Glomerular endothelial cell (primary cell): ENCODE measurements at places on chromosomes 2 and 18. TPM values are rescaled to one million over a fixed set of nuclear protein-coding genes. Genes with fewer than 3 reads are reported as not detected.
A peak's percentile ranks its signal among the peaks of the same experiment; 100 is the strongest.

TMEM247 gene
- not detected in 2 replicates for total RNA-seq

SOS1 gene
- total RNA-seq: 12.5 and 21.0 TPM in 2 replicates

KLHL30 gene
- total RNA-seq: 0.12 TPM in 1 of 2 replicates, not detected in the other

CDH20 gene
- 0.24 TPM in 1 of 2 replicates, not detected in the other for total RNA-seq

MATN3 gene
- 1.9 and 3.6 TPM in 2 replicates for total RNA-seq

WDR35 gene
- 5.2 and 5.7 TPM in 2 replicates for total RNA-seq

GPR148 gene
- not detected in 2 replicates for total RNA-seq

GRCh38 chr2:8178911-8179310 is 502.9 kb upstream of the ID2 start:
- DNase-seq: no peak

- no peak for DNase-seq
Observed at GRCh38 chr2:232502911-232503808, 15.5 kb upstream of the ECEL1 start.

DNA sequence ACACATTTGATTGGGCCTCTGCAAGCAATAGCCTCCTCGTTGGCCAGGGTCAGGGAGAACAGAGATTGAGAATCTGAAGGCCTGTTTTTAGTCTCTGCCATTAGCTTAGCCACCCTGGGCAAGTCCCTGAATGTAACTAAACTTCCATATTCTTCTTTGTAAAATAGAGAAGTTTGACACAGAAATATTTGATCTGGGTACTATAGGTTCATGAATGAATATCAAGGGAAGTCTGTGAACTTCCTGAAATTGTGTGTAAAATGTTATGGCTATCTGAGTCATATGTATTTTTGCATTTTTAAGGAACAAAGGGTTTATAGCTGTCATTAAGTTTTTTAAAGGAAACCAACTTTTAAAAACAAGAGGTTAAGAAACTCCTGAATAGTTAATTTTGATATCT is 23.2 kb downstream of the RND3 start:
- no peak for DNase-seq

GRCh38 chr18:54280220-54280569 is 10.9 kb downstream of the POLI start:
- no peak for DNase-seq

GRCh38 chr2:106147665-106148064 is 46.4 kb downstream of the UXS1 start:
- DNase-seq: no peak

DNA sequence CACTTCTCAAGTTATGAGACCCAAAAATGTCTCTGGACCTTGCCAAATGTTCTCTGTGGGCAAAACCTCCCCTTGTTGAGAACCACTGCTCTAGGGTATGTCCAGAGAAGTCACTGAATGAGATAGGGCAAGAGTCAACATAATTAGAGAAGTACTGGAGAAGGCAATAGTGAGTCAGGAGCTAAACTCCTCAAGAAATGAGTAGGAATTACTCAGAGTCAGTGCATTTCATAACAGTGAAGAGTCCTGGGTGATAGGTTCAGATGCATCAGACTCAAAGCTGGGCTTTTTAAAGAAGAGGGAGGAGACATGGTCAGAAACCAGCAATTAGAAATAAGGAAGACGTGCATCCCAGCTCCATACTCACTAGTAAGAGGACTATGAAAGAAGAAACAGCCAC is 38.6 kb upstream of the IHH start:
- no peak for DNase-seq

DNA sequence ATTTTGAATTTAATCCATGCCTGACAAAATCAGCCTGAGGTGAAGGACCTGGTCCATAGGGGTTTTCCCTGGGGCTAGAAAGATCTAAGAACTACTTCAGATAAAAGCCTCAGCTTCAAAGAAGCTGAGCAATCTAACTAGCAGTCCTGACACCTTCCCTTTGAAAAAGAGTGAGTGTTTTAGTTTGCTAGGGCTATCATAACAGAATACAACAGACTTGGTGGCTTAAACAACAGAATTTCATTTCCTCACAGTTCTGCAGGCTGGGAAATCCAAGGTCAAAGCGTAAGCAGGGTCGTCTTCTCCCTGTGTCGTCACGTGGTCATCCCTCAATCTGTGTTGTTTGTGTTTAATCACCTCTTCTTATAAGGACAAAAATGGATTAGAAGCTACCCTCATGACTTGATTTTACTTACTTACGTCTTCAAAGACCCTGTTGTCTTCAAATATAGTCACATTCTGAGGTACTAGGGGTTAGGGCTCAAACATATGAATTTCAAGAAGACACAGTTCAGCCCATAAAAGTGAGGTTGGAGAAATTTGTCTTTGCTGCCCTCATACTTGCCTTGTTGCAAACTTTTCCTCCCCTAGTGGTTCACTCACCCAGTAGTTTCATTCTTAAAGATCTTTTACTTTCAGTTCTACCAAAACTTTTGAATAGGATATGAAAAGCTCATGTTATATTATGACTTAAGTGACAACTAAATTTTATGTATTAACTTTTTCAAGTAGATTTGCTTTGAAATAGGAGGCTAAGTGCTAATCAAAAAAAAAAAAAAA is 673.8 kb downstream of the ARHGAP15 start:
- DNase-seq: no peak

GRCh38 chr2:28709101-28709500 is 42.5 kb upstream of the PPP1CB start:
- DNase-seq: no peak

DNA sequence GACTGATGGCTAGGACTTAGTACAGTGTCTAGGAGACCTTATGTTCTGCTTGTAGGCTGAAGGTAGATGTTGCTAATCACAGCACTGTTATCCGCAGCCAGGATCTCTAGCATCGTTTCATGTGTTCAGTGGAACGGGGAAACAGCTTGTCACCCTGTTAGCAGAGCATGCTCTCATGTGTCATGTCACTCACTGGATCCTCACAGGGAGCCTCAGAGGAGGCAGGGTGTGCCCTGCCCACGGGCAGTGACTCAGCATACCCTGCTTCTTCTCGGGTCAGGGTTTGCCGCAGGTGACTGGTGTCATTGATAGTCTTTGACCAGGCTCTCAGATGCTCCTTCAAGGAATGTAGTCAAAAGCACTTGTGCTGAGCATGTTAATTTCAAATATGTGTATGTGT is 44.4 kb downstream of the RPIA start:
- no peak for DNase-seq

- DNase-seq: no peak
Observed at GRCh38 chr18:32258558-32259204, 68.8 kb downstream of the MEP1B start.

- no peak for DNase-seq
Observed at GRCh38 chr18:25077038-25077943, 274.7 kb downstream of the ZNF521 start.

DNA sequence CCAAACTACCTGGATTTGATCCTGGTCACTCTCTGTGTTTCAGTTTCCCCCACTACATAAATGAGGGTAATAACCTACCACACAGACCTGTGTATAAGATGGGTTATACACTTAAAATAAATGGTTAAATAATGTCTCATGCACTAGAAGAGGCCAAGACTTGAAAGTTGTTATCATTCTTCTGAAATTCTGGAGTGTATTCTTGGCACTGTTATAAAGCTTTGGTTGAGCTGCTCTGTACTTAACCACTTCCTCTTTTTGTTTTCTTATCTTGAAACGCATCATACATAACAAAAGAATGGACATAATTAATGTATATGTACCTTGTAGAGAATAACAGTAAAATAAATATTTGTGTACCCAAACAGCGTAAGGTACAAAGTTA is 281.0 kb downstream of the AFF3 start:
- DNase-seq: no peak

DNA sequence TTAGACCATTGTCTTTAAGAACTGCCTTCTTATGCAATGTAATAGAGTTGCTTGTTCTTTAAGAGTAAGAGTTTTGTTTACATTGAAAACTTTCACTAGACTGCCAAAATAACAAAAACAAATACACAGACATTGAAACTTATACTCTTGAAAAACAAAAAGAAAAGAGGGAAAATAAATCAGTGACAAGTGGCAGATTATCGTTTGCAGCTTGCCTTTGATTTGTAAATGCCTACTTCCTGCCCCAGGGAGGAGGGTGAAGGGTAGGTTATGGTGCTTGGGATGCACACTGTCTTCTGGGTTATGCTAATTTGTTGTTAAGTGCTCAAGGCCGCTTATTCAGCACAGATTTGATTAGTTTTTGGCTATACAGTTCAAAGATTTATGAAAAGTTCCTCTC is 198.7 kb downstream of the TGIF1 start:
- no peak for DNase-seq

- DNase-seq: no peak
Observed at GRCh38 chr2:75077909-75078308, 119.5 kb downstream of the POLE4 start.

DNA sequence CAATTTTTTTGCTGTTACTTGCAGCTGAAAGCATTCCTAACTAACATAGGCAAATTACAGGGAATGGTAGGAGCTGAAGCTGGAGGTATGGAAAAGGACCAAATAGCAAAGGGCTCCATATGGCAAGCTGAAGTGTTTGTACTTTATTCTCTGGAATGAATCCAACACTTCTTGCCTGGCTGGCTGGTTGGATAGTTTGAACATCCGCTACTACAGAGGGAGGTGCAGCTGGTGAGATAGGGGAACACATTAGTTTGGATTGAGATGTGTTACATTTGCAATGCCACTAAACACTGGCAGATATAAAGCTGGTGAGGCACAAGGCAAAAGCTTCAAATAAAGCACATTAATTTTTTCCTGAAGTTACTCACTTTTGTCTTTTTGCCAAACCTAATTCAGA is 291.5 kb downstream of the SP3 start:
- DNase-seq: no peak

GRCh38 chr2:133490411-133490980 is 77.8 kb downstream of the NCKAP5 start:
- DNase-seq: no peak

DNA sequence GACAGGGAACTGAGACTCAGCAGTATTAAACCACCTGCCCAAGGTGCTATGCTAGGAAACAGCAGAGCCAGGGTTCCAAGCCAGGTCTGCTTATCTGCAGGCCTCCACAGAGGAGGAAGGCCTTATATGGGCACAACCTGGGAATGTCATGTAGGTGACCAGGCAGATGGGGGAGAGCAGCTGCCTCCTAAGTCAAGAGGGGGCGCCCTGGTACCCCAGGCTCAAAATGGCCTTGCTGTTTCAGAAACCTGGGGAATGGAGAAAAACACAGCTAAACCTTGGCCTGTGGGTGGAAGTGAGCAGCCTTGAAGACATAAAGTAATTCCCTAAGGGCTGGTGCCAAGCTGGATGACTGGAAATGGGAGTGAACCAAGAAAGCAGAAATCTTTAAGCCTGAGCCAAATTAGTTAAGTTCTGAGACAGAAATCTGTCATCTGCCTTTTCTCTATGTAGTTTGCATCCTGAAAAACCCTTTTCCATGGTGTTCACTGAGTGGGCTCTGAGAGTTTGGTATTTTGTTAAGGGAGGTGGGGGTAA is 79.1 kb downstream of the MAPK4 start:
- DNase-seq: no peak

GRCh38 chr18:27423581-27423980 is 238.5 kb upstream of the CHST9 start:
- DNase-seq: no peak

DNA sequence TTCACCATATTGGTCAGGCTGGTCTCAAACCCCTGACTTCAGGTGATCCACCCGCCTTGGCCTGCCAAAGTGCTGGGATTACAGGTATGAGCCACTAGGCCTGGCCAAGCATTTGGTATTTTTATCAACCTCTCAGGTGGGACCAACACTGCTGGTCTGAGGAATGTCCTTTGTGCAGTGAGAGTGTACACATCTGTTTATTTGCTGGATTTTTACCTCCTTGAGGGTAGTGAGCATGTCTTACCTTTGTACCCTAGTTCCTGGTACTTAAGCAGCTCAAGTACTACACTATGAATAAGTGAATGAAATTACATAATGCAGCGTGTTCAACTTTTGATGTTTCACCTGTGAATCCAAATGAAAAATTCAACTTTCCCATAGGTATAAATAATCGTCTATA is 29.8 kb downstream of the SOS1 start:
- no peak for DNase-seq

DNA sequence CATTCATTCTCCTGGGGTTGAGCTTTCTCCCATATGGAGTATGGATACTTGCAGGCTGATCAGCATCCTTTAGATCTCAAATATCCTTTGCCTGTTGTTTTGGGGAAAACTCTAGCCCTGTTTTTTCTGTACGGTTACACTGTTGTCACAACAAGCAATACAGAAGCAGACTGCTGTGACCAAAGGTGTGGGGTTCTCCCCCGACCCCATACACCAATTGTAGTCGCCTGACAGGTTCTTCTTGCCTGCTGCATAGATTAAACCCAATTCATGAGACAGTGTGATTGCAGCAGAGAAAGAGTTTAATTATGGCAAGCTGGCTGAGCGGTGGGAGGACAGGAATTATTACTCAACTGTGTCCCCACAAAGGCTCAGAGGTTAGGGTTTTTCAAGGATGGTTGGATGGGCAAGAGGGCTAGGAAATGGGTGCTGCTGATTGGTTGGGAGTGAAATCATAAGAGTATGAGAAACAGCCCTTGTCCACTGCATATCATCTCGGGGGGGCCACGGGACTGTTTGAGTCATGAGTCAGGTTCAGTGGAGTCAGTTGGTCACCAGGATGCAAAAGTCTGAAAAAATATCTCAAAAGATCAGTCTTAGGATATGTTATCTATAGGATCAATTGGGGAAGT is 40.6 kb downstream of the ITGB1BP1 start:
- DNase-seq: no peak

- peak; percentile 29 for DNase-seq
Observed at GRCh38 chr18:11154368-11154989, 5.1 kb upstream of the PIEZO2 start.

GRCh38 chr2:116733699-116734098 is 1080.8 kb upstream of the DDX18 start:
- DNase-seq: no peak

DNA sequence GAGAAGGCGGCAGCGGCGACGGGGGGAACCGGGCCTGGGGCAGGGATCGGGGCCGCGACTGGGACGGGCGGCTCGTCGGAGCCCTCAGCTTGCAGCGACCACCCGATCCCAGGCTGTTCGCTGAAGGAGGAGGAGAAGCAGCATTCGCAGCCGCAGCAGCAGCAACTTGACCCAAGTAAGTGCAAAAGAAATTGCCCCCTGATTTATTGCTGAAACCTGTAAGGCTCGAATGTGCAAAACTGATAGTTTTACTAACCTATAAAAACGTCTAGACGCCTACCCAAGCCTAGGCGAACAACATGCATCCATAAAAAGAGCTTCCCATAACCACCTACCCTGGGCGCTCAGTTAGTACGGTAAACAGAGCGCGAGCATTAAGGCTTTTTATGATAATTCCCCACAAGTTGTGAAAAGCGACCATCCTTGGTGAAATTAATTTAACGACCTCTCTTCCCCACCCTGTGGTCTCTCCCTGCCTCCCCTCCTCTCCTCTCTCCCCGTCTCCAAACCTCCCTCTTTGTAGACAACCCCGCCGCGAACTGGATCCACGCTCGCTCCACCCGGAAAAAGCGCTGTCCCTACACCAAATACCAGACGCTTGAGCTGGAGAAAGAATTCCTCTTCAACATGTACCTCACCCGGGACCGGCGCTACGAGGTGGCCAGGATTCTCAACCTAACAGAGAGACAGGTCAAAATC is 1.0 kb downstream of the HOXD9 start:
- DNase-seq: no peak
